ENCODE measurements at places on chromosomes 2 and 18.
A peak's percentile ranks its signal among the peaks of the same experiment; 100 is the strongest.

- DNase-seq = peak; percentile 54
These were observed 272.6 kb upstream of the UBE2E3 start for GRCh38 chr2:180707884-180708205.

DNA sequence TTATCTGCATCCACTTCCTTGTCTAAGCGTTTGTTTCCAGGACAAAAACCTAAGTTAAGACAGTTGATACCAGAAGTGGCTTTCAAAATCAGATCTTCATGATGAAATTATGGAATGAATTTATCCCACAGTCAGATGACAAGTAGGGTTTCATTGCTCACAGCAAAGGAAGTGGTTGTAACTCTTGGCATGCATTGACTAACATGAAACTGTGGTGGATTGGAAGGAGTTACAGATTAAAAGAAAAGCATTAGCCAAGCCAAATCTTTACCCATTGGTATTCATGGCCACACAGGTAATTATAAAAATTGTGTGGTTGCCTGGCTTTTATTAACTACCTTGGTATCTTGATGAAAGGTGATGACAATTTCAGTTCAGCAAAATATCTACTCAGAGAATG, 438.0 kb upstream of the NXPH2 start:
- DNase-seq = no peak

GRCh38 chr2:68553098-68553497, 85.7 kb downstream of the APLF start:
- no peak for DNase-seq

DNA sequence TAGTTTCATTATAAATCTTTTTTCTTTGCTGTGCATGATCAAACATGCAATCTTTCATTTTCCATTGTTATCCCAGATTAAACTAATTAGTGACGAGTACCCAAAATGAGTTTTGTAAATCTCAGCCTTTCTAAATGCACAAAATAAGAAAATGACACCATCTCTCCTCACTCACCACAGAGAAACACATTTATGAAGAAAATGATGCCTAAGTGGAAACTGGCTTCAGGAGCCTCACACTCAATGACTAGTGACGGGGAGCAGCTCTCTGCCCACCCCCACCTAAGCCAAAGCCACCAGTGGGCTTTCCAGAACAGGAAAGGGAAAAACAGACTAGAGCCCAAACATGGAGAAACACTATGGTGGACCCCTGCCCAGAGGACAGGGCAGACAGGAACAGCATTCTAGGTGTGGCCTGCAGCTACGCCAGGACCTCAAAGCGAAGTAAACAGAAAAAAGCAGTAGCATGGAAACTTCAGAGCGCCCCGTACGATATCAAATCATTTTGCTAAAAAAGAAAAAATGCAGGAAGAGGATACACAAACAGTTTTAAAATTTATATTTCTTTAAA, 113.5 kb downstream of the RBMS1 start:
- DNase-seq = no peak

DNA sequence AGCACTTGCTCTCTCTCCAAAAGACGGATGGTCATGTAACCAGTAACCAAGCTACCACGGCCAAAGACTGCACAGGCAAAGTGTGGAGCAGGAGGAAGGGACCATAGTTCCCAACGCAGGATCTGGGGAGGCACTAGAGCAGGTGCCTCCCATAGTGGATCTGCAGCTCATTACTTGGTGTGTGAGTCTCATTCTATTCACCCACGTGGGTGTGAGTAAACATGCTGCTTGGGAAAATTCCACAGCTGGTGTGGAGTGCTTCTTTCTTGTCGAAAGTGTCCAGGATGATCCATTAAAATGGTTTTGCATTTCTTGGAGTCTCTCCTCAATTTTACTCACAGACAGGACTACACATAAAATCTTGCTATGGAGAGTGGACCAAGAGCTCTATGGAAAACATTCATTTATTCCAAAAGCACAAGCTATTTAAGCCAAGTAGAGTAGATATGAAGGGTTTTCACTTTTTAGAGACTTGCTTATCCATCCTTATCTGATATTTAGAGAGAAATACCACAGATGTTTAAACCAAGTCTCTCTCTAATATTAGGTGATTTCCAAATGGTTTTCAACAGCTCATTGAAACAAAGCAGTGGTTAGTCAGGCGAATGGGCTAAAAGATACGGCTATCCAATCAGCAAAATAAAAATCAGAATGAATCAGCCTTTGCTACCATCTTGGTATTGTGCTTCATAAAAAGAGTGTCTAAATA, 104.3 kb upstream of the CCDC195 start:
- DNase-seq = no peak

DNA sequence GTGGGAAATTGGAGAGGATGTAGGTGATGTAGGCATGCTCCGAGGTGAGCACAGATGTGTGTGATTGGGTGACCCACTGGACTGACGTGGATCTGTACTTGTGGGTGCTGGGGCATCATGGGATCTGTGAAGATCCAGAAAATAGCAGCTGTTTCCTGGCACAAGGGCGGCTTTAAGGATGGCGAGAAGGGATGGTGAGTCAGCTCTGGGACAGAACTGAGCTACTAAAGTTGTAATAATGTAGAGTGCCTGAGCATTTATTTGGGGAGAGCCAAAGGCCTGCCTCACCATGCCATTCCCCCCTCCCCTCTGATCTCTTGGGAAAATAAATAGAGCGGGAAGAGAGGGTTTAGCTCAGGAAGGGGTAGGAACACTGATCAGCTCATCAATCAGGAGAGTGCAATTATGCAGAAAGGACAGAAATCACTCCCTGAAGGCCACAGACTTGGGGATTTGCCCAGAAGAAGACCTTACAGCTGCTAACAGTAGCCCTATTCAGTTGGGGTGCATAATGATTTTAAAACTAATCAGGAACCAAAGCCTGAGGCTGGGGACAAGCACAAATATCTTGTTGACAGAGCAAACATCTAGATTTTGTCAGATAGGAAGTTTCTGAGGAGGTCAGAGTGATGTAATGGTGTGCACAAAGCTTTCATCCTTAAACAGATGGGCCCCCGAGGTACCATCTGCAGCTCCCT, 30.3 kb downstream of the TANC1 start:
- no peak for DNase-seq

DNA sequence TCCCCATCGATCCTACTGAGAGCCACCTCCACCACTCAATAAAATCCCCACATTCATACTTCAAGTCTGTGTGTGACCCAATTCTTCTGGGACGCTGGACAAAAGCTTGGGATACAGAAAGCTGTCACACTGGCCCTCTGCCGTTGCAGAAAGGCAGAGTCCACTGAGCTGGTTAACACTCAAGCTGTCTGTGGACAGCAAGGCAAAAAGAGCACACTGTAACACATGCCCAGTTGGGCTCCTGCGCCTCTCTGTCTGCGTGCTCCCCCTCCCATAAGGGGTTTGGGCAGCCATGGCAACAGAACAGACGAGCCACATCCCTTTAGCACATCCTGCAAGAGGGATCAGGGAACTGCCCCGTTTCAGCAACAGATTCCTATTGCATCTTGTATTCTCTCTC, 106.9 kb upstream of the RGPD4 start:
- DNase-seq = no peak

GRCh38 chr2:653645-654425, 23.4 kb downstream of the TMEM18 start:
- no peak for DNase-seq

GRCh38 chr18:57444301-57444759, 9.2 kb downstream of the ONECUT2 start:
- no peak for DNase-seq

- peak; percentile 5 for DNase-seq
These were observed 312.2 kb downstream of the LRATD1 start for GRCh38 chr2:14944562-14945346.

DNA sequence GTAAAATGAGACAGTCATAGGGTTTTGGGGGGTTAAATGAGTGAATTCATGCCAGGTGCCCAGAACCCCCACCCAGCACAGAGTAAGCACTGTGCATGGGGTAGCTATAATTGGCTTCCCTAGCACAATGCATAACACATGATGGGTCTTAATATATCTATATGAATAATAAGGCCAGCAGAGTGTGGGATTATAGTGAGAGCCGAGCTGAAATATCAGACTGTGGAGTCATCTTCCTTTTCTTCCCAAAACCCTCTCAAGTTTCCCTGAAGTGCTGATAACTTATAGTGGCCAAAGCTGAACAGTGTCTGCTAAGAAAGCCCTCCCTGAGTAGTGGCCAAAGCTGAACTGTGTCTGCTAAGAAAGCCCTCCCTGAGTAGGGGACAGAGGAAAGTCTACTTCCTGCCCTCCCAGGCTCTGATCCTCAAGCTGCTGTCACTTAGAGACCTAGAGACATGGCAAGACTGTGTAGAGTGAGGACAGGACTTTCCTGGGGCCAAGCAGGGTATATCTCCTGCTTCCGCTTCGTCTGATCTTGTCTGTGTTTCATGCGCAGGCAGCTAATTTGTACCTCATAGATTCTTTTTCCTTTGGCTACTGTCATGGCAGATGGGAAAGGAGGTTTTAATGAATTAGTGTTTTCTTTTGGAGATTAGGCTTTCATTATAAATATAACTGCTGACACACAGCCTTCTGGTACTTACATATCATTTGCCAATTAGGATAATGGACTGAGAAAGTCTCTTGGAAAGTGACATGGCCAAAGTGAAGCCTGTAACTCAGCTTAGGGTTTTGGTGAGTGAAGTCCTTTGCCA, 94.9 kb downstream of the FHOD3 start:
- no peak for DNase-seq

DNA sequence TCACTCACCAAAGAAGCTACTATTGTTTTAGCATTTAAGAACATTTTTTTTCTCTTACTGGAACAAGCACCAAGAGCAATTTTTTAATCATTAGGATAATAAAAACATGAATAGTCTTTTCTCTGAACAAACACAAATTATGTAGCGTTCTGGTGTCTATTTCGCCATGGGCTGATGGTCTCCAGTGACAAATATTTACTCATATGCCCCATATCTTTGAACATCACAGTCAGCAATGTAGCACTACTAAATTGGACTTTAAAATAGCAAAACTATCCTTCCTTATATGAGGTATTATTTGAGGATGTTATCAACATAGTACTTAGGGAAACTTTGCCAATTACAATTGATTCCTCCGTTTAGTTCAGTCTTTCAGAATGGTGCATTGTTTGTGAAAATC, 1326.0 kb upstream of the ZEB2 start:
- DNase-seq = no peak

GRCh38 chr2:140122001-140122400, 1341.8 kb upstream of the NXPH2 start:
- no peak for DNase-seq

GRCh38 chr2:33358878-33359277, 117.6 kb upstream of the RASGRP3 start:
- DNase-seq = no peak

DNA sequence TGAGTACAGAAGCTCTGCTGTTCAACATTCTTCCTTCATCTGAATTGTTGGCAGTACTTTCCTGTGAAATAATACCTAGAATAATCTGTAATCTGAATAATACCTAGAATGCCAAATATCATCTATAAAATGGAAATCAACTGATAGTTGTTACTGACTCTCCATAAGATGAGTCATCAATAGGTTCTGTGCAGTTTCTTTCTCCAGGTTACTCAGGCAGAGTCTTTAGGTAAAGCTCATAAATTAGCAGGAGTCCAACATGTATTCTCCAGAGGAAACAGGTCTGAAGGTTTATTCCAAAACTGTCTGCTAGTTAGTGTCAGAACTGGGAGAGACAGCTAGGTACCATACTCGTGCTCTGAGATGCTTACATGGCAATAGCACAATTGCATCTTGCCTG, 282.0 kb upstream of the MAP2 start:
- no peak for DNase-seq

GRCh38 chr2:115880558-115880957, 1438.1 kb downstream of the DPP10 start:
- DNase-seq = no peak

- no peak for DNase-seq
These were observed 17.6 kb downstream of the CTDP1 start for GRCh38 chr18:79697178-79697577.

GRCh38 chr2:11158916-11159573, 3.8 kb downstream of the SLC66A3 start:
- no peak for DNase-seq

GRCh38 chr2:11710210-11710609, 36.2 kb upstream of the LPIN1 start:
- no peak for DNase-seq

DNA sequence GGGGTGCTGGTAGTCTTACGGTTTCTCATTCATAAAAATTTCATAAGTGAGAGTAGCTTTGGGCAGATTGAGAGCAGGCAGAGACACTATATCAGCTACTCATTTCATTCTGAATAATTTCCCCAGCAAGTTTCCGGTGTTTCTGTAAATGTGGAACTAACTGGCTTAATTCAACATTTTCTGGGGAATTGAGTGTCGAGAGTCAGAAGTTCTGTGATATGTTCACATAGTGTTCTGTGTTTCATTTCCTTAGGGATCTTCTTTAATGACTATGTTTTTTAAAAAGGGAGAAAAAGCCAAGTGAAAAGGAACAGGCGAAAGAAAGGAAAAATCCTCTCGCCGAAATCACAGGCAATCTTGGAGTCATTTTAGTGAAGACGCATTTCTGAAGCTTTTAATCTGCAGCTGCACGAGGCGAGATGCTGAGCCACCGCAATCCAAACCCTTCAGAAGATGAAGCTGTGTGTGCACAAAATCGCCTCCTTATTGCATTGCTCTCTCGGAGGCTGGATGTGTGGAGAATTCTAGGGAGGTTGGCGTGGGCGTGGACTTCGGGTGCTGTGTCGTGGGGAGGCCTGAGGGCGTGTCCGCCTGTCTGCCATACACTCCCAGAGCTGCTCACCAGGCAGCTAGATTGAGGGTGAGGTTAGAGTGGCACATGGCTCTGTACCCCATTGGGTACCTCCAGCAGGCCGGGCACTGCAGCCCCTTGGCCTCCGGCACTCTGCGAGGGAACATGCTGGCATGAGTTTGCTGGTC, 38.4 kb upstream of the HDAC4 start:
- DNase-seq = no peak

- DNase-seq = no peak
These were observed 79.3 kb downstream of the TXNL1 start for GRCh38 chr18:56559044-56559443.

- no peak for DNase-seq
These were observed 145.7 kb downstream of the ZEB2 start for GRCh38 chr2:144374163-144374661.

GRCh38 chr2:202122163-202122540, 49.1 kb downstream of the KIAA2012 start:
- no peak for DNase-seq

GRCh38 chr18:32287249-32287648, 97.4 kb downstream of the MEP1B start:
- DNase-seq = no peak

DNA sequence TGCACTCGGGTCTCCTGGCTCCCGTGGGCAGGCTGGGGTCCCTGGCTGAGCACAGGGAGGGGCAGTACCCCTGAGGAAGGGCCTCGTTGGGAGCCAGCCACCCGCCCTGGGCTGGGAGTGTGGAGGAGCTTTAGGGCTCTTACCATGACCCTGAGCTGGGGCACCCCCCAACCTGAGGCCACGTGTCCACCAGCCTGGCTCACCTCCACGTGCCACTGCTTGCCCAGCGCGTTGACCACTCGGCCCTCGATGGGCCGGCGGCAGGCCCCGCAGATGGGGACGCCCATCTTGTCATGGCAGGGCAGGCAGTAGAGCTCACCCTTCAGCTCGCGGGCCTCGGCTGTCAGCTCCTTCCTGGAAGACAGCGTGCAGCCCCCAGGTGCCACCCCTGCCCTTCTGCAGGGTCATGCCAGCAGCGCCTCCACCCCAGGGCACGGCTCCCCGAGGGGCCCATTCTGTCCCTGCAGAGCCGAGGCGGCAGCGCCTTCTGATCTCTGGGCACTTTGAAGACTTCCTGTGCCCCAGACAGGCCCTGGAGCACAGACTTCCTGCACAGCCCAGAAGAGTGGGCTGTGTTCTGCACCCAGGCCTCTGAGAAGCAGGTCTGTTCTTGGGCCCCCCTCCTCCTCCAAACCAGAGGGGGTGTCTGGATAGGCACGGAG, 4.0 kb upstream of the GPR17 start:
- no peak for DNase-seq

GRCh38 chr2:74887960-74888700, 54.2 kb downstream of the HK2 start:
- no peak for DNase-seq
